ENCODE measurements at places on chromosomes 3 and 15. TPM values are rescaled to one million over a fixed set of nuclear protein-coding genes. Genes with fewer than 3 reads are reported as not detected.
A peak's percentile ranks its signal among the peaks of the same experiment; 100 is the strongest.

HTR3E gene
- not detected for total RNA-seq

C3orf52 gene
- total RNA-seq, result 4.7 TPM

GOLGA8J gene
- total RNA-seq, result not detected

CCK gene
- not detected for total RNA-seq

MESP2 gene
- not detected for total RNA-seq

CLEC3B gene
- total RNA-seq, result 1.2 TPM

LAMB2 gene
- total RNA-seq, result 335 TPM

CHST13 gene
- not detected for total RNA-seq

RAP2B gene
- 15.4 TPM for total RNA-seq

SCN11A gene
- 1.6 TPM for total RNA-seq

TRPM7 gene
- 50.4 TPM for total RNA-seq

DNA sequence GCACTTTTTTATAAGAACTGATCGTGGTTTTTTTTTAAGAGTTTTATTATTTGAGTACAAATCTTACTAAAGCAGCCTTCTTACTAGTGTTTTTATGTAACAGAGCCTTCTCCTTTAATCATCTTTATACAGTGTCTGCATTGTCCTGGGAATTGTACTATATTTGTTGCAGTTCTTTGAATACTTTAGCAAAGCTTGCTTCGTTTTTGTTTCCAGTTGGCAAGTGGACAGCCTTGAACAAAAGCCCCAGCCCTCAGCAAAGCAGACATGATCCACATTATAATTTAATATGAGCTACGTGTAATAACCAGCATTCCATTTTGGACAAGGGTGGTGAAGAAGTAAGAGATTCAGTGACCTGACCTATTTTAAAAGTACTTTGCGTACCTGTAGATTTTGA, 112.2 kb upstream of the FLNB start:
- H3K27ac ChIP-seq, result no peak overlapping the region
- DNase-seq, result no peak
- H3K27me3 ChIP-seq, result no peaks in the 10 kb centered on the region
- H3K4me3 ChIP-seq, result no peak overlapping the region
- peaks cover 27% of the 10 kb centered on the region for H3K36me3 ChIP-seq

DNA sequence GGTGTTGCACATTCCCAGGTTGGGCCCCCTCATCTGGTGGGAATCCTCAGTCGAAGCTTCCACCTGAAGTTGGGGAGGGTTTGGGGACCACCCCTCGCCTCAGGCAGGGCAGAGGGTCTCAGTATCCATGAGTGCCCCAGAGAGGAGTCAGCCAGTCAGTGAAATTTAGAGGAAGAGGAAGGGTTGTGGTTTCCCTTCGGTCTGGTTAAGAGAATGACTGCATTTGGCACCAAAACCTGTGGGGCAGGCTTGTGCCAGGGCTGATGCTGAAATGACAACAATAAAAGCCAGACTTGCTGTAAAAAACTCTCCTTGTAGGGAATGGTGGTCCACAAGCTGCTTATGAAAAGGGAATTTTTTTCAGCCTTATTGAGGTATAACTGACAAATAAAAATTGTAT, 22.6 kb downstream of the LMCD1 start:
- H3K4me1 ChIP-seq, result peaks cover 19% of the 10 kb centered on the region
- H3K27ac ChIP-seq, result no peak overlapping the region
- no peaks in the 10 kb centered on the region for H3K27me3 ChIP-seq
- no peak for DNase-seq
- no peak overlapping the region for H3K4me3 ChIP-seq

- no peak overlapping the region for H3K4me3 ChIP-seq
- no peaks in the 10 kb centered on the region for H3K36me3 ChIP-seq
- H3K4me1 ChIP-seq, result peaks cover 10% of the 10 kb centered on the region
- DNase-seq, result no peak
These were observed 34.7 kb downstream of the AADACL2 start for GRCh38 chr3:151768393-151768930.

DNA sequence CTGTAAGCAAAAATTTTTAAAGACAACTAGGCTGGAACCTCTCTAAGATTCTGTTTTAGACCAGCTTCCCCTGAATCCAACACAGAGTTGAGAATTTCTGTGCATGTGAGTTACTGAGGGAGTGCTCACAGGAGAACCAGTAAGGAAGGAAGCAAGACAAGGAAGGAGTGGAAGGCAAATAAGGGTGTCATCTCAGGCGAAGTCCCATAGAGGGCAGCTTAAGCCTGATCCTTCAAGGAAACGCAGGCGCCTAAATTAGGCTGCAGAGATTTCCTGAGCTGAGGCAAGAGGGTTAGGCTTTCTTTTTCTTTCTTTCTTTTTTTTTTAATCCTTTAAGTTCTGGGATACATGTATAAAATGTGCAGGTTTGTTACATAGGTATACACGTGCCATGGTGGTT, 36.2 kb upstream of the COL6A6 start:
- no peaks in the 10 kb centered on the region for H3K27me3 ChIP-seq
- no peak overlapping the region for H3K27ac ChIP-seq
- H3K36me3 ChIP-seq, result no peaks in the 10 kb centered on the region
- DNase-seq, result no peak

- DNase-seq, result no peak
- H3K27me3 ChIP-seq, result peaks cover 43% of the 10 kb centered on the region
- H3K36me3 ChIP-seq, result no peaks in the 10 kb centered on the region
- H3K27ac ChIP-seq, result no peak overlapping the region
- H3K4me1 ChIP-seq, result no peaks in the 10 kb centered on the region
- no peak overlapping the region for H3K4me3 ChIP-seq
These were observed 29.8 kb upstream of the CHL1 start for GRCh38 chr3:166799-167198.

DNA sequence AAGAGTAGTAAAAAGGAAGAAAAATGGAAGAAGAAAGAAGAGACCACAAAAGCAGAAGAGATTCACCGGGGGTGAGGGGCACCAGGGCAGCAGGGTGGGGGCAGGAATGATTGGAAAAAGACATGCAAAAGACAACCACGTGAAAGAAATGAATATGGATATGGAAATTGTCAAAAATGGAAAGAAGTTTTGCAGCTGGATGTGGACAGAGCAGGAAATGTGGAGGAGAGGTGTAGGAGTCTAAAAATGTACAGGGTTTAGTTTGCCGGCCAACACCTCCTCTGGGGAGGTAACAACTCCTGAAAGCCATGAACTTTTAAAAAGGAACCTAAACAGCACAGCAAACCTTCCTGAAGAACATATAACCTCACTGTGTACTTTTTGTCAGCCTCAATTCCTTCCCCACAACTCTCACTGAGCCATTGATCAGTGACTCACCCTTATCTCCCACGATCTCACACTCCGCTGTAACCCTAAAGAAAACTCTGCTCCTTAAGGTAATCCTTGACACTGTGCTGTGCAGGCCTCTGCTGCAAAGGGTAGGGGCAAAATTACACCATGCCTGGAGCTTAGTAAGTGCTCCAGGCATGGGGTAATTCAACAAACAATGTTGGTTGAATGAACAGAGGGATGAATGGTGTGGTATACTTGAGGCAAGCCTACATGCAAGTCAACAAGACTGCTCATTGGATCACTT, 100.2 kb upstream of the BOC start:
- H3K27ac ChIP-seq, result peak overlapping the region; percentile 66
- no peak overlapping the region for H3K4me3 ChIP-seq
- H3K27me3 ChIP-seq, result no peaks in the 10 kb centered on the region
- H3K36me3 ChIP-seq, result no peaks in the 10 kb centered on the region

DNA sequence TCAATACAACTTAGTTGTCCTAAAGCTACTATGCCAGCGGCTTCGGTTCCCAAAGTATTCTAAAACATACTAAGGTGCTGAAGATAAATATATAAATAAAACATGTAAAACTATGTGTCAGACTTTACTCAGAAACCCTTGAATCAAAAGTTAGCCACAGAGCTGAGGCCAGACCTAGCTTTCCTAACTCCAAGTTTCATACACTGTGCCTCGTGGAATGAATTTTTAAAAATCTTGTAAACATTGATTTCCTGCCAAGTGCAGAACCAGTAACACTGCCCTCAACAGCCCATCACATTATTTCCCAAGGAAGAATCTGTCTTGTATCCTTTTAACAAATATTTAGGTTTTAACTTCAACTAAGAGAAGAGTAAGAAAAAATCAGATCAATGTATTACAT, 36.4 kb downstream of the TAMM41 start:
- no peaks in the 10 kb centered on the region for H3K27me3 ChIP-seq
- DNase-seq, result no peak
- H3K4me1 ChIP-seq, result no peaks in the 10 kb centered on the region
- no peak overlapping the region for H3K27ac ChIP-seq
- H3K4me3 ChIP-seq, result no peak overlapping the region

GRCh38 chr15:38768970-38769369, 204.4 kb upstream of the RASGRP1 start:
- no peak overlapping the region for H3K27ac ChIP-seq
- DNase-seq, result no peak
- no peak overlapping the region for H3K4me3 ChIP-seq
- H3K27me3 ChIP-seq, result peaks cover 5% of the 10 kb centered on the region
- H3K36me3 ChIP-seq, result no peaks in the 10 kb centered on the region
- no peaks in the 10 kb centered on the region for H3K4me1 ChIP-seq

DNA sequence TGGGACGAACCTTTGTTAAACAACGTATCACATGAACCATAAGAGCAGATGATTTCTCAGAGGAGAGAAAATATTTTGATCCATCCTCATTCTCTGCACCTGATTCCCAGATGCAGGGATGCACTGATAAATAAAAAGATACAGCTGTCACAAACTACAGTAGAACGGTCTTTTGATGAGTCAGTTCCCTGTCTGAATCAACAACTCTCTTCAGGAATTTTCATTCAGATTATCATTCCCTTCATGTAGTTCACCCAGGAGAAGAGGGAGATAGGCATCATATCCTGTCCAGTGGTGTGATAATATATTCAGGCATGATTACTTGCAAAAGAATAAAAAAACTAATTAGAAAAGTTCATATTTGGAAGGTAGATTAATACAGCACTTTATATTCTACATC, 521.5 kb downstream of the PYDC2 start:
- H3K36me3 ChIP-seq, result no peaks in the 10 kb centered on the region
- H3K27me3 ChIP-seq, result no peaks in the 10 kb centered on the region
- H3K27ac ChIP-seq, result no peak overlapping the region

GRCh38 chr15:31079519-31079918, 22.0 kb downstream of the TRPM1 start:
- no peak overlapping the region for H3K27ac ChIP-seq
- H3K27me3 ChIP-seq, result peaks cover 2% of the 10 kb centered on the region
- H3K4me1 ChIP-seq, result peaks cover 5% of the 10 kb centered on the region
- H3K4me3 ChIP-seq, result no peak overlapping the region
- no peaks in the 10 kb centered on the region for H3K36me3 ChIP-seq

DNA sequence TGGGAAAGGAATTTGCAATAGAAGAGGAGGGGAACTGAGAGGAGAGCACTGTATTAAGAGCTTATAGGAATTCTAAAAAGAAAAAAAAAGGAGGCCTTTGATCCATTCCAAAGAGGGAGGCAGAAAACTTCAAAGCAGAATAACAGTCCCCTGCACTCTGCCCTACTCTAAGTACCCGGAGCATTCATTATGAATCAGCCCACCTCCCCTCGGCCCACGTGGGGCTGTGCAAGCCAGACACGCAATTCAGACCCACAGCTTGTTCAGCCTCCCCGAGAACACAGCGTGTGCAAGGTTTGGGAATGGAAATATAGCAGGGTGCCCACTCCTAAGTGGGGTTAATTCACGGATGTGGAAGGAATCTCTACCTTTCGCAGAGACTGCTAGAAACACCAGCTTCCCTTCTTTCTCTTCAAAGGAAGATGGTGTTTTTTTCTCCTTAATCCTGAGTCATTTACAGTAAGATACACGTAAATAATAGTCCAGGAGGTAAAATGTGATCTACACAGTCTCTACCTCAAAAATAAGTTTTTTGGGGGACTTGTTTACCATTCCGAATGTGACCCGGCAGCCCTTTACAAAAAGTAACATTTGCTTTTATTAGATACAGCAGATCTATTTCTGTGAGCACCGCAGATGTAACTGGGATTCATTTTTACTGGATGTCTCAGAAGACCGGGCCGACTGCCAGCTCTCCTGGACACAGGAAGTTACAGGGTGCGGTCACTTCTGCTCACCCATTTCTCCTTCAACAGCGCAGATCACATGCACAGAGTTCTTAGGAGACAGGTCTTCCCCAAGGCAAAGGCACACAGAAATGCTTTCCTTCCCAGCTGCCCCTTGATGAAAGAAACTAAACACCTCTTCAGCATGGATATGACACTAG, 768.5 kb upstream of the CFAP20DC start:
- H3K4me1 ChIP-seq, result peaks cover 32% of the 10 kb centered on the region
- DNase-seq, result no peak
- H3K27ac ChIP-seq, result peak overlapping the region; percentile 55
- H3K4me3 ChIP-seq, result peak overlapping the region; percentile 3

- H3K27ac ChIP-seq, result no peak overlapping the region
- H3K4me3 ChIP-seq, result no peak overlapping the region
These were observed 169.4 kb downstream of the FNDC3B start for GRCh38 chr3:172208586-172209332.

GRCh38 chr3:13886593-13887129, 6.8 kb upstream of the WNT7A start:
- peak; percentile 24 for DNase-seq
- no peaks in the 10 kb centered on the region for H3K36me3 ChIP-seq
- no peak overlapping the region for H3K27ac ChIP-seq
- H3K4me3 ChIP-seq, result no peak overlapping the region
- no peaks in the 10 kb centered on the region for H3K4me1 ChIP-seq

GRCh38 chr15:60840306-60840702, 361.4 kb upstream of the ICE2 start:
- H3K4me1 ChIP-seq, result no peaks in the 10 kb centered on the region
- no peak overlapping the region for H3K4me3 ChIP-seq
- no peaks in the 10 kb centered on the region for H3K36me3 ChIP-seq
- DNase-seq, result no peak
- H3K27me3 ChIP-seq, result peaks cover 9% of the 10 kb centered on the region

- H3K4me3 ChIP-seq, result no peak overlapping the region
- no peaks in the 10 kb centered on the region for H3K36me3 ChIP-seq
- no peak for DNase-seq
- H3K4me1 ChIP-seq, result no peaks in the 10 kb centered on the region
- no peaks in the 10 kb centered on the region for H3K27me3 ChIP-seq
- no peak overlapping the region for H3K27ac ChIP-seq
These were observed 6.1 kb upstream of the CMTM6 start for GRCh38 chr3:32508711-32509110.

- H3K27me3 ChIP-seq, result no peaks in the 10 kb centered on the region
- peak overlapping the region; percentile 33 for H3K4me3 ChIP-seq
- DNase-seq, result no peak
- peak overlapping the region; percentile 45 for H3K27ac ChIP-seq
- no peaks in the 10 kb centered on the region for H3K36me3 ChIP-seq
These were observed 951.6 kb downstream of the DIPK2A start for GRCh38 chr3:144923046-144923775.

- H3K27me3 ChIP-seq, result no peaks in the 10 kb centered on the region
- H3K27ac ChIP-seq, result no peak overlapping the region
- H3K4me1 ChIP-seq, result peaks cover 20% of the 10 kb centered on the region
- peaks cover 22% of the 10 kb centered on the region for H3K36me3 ChIP-seq
- H3K4me3 ChIP-seq, result no peak overlapping the region
These were observed 5.9 kb downstream of the CLK3 start for GRCh38 chr15:74621546-74621920.

- peaks cover 4% of the 10 kb centered on the region for H3K4me1 ChIP-seq
- no peaks in the 10 kb centered on the region for H3K36me3 ChIP-seq
- DNase-seq, result no peak
- no peak overlapping the region for H3K4me3 ChIP-seq
- peaks cover 9% of the 10 kb centered on the region for H3K27me3 ChIP-seq
These were observed 490.9 kb upstream of the CFAP20DC start for GRCh38 chr3:59540696-59541095.
